ENCODE measurements at places on chromosomes 5 and 9.

DNA sequence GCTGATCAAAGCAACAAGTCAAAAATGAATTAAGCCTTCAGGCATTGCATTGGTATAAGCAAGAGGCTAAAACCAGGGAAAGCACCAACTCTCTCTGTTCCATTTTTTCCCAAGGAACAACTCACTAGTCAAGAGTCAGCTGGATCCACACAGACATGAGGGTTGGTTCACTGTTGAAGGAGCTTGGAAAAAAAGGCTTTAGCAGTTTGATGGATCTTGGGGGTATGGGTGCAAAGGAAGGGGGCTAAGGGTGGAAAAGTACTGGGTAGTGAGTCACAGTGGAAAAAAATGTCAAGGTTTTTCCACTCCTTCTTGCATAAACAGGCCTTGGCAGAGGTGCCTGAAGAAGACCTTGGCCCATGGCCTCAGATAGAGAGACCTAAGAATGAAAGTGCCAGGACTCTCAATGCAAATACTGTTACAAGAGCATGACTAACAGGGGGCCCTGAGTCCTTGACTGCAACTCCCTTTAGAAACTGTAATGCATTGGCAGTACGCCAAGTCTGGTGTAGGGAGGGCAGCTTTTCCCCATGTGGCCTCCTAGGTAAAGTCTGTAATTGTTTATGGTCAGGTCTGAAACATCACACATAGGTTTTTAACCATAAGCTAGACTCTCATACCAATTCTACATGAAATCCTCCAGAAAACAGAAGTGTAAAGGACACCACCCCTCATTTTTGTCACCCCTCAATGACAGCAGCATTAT, 23.7 kb downstream of the ACTL7A start:
- DNase-seq = no peak

- no peak for DNase-seq
These were observed 41.6 kb downstream of the USP20 start for GRCh38 chr9:129876815-129877214.

DNA sequence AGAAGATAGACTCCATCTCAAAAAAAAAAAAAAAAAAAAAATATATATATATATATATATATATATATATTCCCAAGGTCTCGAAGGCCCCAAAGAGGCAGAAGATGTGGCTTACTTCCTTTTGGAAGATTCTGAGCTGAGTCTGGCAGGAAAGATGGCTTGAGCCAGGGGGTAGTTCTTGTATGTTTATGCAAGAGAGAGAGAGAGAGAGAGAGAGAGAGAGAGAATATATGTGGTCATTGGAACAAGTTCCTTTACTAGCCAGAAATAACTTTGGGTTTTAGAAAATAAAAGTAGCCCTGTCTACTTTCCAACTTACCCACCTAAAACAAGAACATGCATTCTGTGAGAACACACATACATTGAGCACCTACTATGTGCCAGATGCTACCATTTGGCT, 17.6 kb downstream of the NCS1 start:
- no peak for DNase-seq

DNA sequence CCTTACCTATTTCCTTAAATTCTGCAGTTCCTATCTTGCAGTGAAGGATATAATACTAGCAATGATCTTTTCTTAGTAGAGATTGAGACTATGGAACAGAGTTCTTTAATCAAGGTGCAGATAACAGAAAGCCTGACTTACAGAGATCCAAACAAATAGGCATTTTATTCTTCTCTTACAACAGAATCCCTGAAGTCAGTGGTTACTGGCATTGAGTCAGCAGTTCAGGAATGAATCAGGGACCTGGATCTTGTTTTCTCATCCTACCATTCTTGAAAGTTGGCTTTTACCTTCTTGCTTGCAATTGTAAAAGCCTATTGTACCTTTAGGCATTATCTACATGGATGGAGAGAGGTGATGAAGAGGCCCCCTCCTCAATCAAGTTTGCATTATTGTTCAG, 47.5 kb upstream of the TLE4 start:
- no peak for DNase-seq

DNA sequence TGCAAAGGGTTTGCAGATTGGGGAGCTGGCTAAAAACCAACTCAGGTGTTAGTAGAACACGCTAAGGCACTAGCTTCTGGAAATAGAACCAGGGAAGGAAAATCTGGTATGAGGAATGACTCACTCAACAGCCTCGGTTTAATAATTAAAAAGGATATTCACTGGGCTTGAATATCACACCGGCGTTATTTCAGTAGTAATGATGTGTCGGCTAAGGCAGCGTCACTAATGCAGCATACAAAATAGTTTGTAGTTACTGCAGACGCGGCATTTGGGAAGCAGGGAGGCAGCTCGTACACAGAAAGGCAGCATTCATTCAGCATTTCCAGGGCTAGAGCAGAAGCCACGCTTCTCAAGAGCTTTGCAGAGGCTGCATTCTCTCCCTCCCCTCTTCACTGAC, 1.7 kb downstream of the ADRA1B start:
- no peak for DNase-seq
